ENCODE measurements at places on chromosomes 1 and 21. TPM values are rescaled to one million over a fixed set of nuclear protein-coding genes. Genes with fewer than 3 reads are reported as not detected.

The ATF6 gene
- 29.6 TPM for total RNA-seq

The ESPN gene
- total RNA-seq = 1.0 TPM

The FRRS1 gene
- total RNA-seq = 1.2 TPM

The NPHS2 gene
- not detected for total RNA-seq

The CRYBG2 gene
- 0.98 TPM for total RNA-seq

The CYP4B1 gene
- total RNA-seq = not detected

The LCE1D gene
- not detected for total RNA-seq

The PALMD gene
- not detected for total RNA-seq

The ARHGEF19 gene
- 7.5 TPM for total RNA-seq

The CALML6 gene
- total RNA-seq = 0.32 TPM

The SFN gene
- 0.62 TPM for total RNA-seq
